ENCODE measurements at places on chromosomes 1 and 21.

DNA sequence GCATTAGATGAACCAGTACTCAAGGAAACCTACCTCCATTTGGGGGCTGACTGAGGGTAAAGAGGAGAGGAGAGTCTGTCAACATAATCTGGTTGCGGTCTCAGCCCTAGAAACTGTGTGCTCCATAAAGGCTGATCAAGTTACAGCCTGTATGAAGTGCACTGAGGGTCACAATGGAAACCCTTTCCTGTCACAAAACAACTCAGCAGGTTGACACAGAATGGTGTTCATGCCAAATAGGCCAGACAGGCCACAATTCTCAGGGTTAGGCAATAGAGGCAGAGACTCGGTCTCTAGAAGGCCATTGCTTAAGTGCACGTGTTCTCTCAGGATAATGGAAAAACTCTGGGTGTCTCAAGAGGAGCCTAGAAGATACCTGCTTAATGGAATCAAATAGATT, 4.1 kb upstream of the ANKRD35 start:
- DNase-seq, result no peak

DNA sequence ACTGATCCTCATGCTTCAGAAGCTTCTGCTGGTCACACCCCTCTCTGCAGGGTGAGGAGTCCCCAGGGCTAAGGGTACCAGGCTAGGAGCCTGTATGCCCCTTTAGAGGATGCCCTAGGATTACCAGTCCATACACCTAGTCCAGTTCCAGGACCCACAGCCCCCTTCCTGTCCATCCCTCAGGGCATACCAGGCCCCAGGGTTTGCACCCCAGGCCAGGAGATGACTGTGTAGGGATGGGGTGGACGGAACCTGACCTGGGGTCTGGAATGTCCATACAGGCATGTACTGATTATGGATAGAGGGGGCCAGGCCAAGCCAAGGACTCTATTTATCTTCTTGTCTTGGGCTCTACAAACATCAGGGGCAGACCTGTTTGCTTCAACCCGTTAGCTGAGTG, 34.9 kb downstream of the TRIM67 start:
- peak; percentile 56 for DNase-seq

DNA sequence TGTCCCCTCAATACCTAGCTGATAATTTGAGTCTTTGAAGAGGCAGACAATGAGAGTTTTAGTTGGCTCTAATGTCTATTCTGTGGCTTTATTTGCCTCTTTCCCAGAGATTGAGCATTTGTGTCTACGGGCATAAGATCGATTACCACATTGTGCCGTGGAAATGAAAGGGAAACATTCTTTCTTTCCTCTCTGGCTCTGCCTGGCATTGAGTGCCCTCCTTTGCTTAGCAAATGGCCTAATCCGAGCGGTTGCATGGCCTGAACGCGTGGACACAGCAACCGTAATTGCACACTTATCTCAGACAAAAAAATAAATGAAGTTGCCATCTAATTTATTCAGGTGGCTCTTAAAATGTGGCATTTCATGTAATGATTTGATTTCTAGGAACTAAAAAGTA, 247.9 kb downstream of the ADGRL2 start:
- DNase-seq, result no peak

- DNase-seq, result no peak
Observed at GRCh38 chr1:213649373-213649772, 338.4 kb upstream of the PROX1 start.

DNA sequence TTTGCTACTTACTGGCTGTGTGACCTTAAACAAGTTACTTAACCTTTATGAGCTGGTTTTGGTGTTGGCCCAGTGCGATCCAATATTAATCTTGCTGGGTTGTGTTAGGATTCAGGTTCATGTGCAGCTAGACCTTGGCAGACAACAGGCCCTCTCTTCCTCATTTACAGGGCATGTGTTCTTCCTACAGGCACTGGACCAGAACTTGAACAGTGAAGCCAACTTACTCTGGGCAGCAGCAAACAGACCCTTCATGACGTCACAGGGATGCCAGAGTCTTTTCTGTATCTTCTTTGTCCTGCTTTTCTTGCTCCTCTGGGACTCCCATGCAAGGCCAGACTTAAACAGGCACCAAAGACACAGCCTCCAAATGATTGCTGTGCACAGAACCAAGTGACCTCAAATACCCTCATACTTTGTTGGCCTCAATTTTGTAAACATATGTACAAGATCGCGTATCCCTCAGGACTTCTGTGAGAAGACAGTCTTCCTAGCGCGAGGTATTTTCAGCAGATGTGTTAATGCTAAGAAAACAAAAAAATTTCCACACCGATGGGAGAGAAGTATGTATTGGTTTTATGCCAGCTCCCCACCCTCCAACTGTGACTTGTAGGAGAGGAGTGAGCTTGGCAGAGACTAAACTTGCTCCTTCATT, 73.7 kb downstream of the URB2 start:
- DNase-seq, result no peak

DNA sequence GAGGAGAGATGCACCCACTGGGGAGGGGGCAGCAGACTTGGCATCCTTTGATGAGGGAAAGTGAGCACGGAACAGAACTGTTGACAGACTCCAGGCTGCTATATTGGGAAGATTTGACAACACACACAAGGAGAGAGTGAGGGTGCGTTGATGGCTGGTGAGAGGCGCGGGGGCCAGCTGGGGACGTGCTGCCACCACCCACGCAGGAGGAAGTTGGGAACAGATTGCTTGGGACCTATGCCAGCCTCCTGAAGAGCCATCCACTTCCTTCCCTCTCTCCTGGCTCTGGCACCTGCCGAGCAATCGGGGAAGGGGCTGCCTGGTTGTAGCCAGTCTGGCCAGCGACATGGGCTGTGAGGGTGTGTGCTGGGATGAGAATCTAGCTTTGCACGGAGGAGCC, 223.7 kb upstream of the CSF3R start:
- no peak for DNase-seq

- no peak for DNase-seq
Observed at GRCh38 chr1:159748370-159748769, 32.4 kb upstream of the DUSP23 start.

DNA sequence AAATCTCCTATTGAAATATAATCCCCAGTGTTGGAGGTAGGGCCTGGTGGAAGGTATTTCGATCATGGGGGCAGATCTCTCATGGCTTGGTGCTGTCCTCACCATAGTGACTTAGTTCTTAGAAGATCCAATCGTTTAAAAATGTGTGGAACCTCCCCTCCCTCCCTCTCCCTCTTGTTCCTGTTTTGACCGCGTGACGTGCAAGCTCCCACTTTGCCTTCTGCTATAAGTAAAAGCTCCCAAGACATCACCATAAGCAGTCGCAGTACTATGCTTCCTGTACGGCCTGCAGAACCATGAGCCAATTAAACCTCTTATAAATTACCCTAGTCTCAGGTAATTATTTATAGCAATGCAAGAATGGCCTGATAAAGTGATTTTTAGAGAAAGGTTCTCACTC, 10.9 kb upstream of the RGS2 start:
- no peak for DNase-seq

- no peak for DNase-seq
Observed at GRCh38 chr1:235901461-235901860, 34.8 kb upstream of the LYST start.

GRCh38 chr1:114585231-114585630, 3.8 kb upstream of the BCAS2 start:
- DNase-seq, result no peak

GRCh38 chr21:38389896-38390295, 108.4 kb downstream of the ERG start:
- no peak for DNase-seq

DNA sequence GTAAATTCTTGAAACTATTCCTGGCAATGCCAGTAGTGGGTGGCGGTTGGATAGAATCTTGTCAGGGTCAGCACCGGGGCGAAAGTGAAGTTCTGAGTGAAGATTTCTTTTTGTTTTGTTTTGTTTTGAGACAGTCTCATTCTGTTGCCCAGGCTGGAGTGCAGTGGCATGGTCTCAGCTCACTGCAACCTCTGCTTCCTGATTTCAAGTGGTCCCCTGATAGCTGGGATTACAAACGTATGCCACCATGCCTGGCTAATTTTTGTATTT, 33.3 kb downstream of the PCNT start:
- no peak for DNase-seq

GRCh38 chr1:175978476-175978875, 228.6 kb downstream of the COP1 start:
- no peak for DNase-seq

GRCh38 chr21:39224930-39225329, 41.7 kb upstream of the PSMG1 start:
- no peak for DNase-seq

Measured in cardiac septum (tissue), 1 donor.